ENCODE measurements at places on chromosomes 4 and X.

DNA sequence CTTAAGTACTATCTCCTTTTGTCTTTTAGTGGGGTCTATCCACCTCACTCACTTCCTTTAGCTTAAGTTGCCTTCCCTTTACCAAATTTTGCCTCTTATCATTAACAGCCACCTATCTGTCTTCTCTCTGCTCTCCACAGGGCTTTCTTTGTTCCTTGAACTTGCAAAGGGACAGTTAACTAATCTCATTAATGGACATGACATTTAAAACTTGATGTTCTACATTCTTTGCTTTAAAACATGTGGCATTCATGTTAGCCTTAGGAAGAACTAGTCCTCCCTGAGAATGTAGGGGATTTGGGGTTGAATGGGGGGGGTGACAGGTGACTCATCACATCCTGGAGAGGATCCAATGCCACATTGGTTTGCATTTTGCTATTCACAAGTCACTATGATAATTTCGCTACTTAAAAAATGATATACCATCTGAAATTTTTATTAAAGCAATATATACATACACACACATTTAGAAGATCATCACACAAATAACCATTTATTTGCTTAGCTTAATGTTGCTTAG, 41.0 kb upstream of the DMD start:
- no peak for DNase-seq

GRCh38 chrX:152619897-152620296, 17.8 kb upstream of the GABRQ start:
- DNase-seq = no peak

DNA sequence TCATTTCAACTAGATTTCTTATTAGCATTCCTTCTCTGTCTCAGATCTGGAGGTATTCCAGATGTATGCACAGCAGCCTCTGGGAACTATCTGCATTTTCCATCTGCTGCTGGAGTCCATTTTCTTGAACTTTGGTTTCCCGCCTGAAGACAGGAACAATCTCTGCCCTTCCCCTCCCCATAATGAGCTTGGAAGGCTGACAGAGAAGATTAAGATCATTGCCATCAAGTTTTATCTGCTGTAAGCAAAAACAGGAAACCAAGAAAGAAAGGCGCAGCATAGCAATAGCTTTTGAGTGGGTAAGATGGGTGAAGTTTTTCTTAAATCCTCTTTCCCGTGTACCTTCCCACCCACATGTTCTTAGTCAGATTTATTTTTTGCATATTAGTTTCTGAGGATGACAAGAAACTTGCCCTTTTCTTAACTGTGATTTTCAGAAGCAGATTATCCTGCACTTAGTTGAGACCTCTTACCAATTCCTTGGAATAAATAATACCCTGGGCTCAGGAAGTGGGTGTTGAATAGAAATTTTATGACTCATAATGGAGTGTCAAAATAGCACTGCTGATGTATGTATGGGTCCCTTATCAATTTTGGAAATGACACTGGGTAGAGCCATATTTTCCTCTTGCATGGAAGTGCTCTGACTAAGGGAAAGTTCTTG, 78.3 kb downstream of the CT47B1 start:
- no peak for DNase-seq

GRCh38 chr4:30495251-30495650, 224.9 kb upstream of the PCDH7 start:
- DNase-seq = no peak

- DNase-seq = peak; percentile 33
These were observed 773 bp upstream of the TXLNG start for GRCh38 chrX:16785247-16786138.

DNA sequence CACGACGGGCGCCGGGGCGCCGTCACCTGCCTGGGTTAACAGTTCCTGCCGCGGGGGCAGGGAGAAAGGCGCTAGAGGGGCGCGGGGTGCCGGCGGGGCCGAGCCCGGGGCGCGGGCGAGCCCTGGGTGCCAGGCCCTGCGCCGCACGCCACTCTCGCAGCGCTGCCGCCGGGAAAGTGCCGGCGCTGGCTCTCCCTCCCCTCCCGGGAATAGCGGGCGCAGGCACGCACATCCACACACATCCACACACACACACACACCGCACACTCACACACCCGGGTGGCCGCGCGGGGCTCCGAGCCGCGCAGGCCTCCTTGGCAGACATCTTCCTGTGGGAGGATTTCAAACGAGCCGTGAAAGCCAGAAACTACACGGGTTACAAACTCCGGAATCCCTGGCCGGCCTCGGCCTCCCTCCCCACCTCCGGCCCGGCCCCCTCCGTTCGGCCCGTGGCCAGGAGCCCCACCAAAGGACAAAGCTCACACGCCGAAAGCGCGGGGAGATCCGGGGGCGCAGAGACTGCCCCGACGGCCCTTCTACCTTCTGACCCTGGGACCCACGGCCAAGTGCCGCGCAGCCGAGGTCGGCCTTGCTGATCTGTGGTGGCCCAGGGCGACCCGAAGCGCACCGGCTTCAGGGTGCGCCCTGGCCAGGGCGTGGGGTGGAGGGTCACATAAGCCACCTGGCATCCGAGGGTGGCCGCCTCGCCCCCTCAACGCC, 92.3 kb downstream of the BCOR start:
- no peak for DNase-seq

All from SW480 (cell line).